Thyroid gland (tissue), 4 donors: ENCODE measurements at places on chromosomes 1 and 21.
A peak's percentile ranks its signal among the peaks of the same experiment; 100 is the strongest.

DNA sequence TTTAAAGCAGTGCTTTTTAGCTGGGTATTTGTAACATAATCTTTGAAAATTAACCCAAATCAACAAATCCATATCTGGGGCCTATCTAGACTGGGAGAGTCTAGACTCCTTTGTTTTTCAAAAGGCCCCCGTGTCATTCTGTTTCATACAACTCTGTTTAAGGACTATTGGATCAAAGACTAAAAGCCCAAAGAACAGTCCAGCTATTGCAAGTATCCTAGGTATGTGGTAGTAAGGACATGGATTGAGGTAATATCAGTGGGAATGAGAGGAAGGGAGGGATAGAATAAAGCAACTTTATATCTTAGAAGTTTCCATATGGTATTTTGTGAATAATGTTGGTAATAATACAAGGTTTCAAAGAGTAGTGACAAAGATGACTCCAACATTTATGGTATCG is 18.2 kb downstream of the KIF1B start:
- DNase-seq, result no peak

- DNase-seq, result peak; percentile 98
Measured at GRCh38 chr1:89994805-89995597, at the start of gene ZNF326. Gene ZNF326, plus strand, starts transcription at chr1:89995110. Its CDS starts 148 bp downstream, at chr1:89995258.

- no peak for DNase-seq
Measured at GRCh38 chr1:210596641-210597040, 267.9 kb downstream of the HHAT start.

GRCh38 chr1:41274752-41275545 is 32.8 kb upstream of the SCMH1 start:
- no peak for DNase-seq

DNA sequence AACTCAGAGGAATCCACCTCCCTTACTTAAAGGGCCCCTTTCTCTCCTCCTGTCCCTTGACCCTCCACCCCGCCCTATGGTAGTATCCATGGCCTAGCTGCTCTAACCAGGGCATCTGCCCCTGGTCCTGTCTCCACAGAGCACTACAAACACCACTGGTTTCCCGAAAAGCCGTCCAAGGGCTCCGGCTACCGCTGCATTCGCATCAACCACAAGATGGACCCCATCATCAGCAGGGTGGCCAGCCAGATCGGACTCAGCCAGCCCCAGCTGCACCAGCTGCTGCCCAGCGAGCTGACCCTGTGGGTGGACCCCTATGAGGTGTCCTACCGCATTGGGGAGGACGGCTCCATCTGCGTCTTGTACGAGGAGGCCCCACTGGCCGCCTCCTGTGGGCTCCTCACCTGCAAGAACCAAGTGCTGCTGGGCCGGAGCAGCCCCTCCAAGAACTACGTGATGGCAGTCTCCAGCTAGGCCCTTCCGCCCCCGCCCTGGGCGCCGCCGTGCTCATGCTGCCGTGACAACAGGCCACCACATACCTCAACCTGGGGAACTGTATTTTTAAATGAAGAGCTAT is 1.7 kb downstream of the BTG2 start:
- DNase-seq, result peak; percentile 60

DNA sequence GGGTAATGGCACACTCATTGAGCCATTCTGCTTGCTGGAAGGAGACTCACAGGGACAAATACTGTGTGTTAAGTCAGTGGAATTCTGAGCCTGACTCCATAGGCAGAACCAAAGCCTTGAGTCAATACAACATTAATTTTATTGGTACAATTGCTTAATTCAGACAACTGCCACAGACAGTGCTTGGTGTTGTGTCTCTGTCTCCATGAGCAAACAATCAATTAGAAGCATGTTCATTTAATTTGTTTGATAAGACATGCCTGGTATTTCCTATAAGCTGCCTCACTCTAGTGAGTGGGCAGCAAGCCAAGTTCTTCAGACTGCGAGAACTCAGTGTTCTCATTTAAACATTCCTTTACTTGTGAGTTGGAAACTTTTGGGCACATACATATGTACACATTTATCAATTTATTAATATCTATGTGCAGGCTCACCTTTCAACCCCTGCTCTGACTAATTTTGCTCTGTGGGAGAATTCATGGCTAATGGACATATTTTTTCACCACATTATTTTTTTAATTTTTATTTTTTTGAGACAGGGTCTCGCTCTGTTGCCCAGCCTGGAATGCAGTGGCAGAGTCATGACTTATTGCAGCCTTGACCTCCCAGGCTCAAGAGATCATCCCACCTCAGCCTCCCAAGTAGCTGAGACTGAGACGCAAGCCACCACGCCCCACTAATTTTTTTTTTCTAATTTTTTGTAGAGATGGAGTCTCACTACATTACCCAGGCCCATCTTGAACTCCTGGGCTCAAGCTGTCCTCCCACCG is 4.5 kb upstream of the SRSF10 start:
- peak; percentile 72 for DNase-seq
